GM06990 (cell line): ENCODE measurements at places on chromosomes 5 and 9.

GRCh38 chr9:36847781-36848673, 186.0 kb downstream of the PAX5 start:
- no peak for DNase-seq

GRCh38 chr9:112689161-112689740, 28.7 kb downstream of the INIP start:
- DNase-seq: no peak

GRCh38 chr5:127919006-127919796, 164.4 kb upstream of the SLC12A2 start:
- DNase-seq: no peak

DNA sequence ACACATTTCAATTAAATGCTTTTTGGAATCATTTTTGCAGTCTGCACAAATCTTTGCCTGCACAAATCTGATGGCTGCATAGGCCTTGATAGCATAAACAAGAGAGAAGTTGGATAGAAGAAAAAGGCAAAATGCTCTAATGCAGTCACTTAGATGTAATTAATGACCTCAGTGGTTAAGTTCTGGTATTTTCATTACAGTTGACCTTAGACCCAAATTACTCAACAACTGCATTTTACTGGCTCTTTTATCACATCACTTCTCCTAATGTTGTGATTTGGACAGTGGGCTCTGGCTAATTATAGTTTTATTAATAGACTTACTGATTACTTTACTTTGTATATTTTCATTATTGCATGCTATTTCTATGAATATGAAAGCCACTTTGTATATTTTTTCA, 34.3 kb downstream of the NTRK2 start:
- no peak for DNase-seq

DNA sequence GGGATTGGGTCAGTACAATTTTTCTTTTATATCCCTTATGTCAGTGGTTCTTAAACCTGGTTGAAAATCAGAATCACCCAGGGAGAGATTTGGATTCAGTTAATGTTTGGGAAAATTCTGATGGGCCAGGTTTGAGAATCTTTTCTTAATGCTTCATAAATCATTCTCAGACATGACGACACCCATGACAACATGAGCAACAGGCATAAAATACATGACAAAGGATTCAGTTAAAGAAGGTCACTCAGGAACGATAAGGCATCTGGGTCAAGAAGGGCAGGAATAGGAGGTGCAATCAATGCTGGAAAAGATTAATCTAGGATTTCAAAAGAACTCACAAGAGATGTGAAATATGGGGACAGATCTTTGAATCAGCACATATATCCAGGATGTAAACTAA, 41.8 kb downstream of the ELOVL7 start:
- DNase-seq: no peak

DNA sequence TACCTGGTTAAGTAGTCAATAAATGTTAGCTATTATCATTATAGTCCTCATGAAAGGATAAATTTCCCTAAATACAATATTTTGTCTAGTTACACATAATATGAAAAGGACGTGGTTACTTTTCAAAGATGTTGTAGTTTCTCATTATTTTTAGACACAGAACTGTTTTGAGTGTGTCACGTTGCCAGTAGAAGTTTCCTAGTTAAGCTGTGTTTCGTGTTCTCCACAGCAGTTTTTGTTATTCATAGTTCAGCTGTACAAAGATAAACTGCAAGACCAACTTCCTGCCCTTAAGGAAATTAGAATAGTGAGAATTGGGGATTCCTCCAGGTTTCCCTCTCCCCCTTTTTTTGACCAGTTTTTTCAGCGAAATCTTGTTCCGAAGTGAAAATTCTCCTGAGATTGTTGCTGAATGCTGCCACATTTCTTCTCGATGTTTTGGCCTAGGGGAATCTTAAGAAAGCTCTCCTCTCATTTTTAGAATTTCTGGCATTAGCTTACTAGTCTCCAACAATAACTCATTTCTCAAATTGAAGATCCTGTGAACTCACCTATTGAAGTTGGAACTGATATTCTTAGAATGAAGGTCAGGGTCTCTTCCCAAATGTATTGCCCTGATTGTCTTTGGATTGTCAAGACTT, 176.1 kb downstream of the PAM start:
- DNase-seq: no peak

DNA sequence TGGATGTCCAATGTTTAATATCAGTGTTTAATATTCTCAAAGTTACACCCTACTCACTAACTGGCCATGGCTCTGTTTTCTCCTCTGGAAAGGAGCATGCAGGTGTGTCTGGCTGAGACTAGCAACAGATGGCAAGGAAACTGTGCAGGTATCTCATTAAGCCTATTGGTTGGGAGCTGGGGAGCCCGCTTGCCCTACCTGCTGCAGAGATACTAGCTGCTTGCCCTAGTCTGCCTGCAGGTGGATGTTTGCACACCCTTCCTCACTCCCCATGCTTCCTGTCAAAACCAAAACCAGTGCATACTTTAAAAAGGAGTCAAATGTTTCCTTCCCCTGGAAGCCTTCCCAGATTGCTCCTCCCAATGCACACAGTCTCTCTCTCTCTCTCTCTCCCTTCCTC, 228.3 kb upstream of the RASEF start:
- DNase-seq: no peak

DNA sequence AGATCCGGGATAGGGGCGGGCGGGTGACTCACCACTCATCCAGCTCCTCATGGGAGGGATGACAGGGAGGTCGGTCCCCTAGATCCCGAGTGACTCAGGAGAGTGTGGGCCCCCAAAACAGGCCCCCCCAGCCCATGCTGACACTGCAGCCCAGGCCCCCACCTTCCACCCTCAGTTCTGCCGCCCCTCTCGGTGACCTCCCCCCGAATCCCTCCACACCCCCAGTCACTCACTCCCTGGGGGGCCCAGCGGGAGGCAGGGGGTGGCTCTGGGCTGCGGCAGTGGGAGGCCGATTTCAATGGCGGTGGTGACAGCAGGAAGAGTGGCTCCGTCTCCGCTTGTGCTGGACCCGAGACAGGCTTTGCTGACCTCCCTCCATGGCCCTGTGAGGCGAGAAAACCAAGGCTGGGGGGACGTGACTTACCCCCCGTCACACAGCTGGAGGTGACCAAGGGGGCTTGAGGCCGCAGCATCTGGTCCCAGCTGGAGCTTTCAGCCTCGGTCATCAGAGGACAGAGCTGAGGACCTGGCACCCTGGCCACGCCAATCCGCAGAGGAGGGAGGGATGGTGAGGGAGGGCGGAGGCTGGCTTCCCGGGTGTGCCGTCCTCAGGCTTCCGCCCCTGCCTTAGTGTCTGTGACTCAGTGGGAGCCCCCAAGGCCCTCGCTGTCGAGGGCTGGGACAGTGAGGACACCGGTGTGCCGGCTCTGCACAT, 9.0 kb downstream of the GPSM1 start:
- no peak for DNase-seq

GRCh38 chr5:96209829-96210228, 223.2 kb downstream of the PCSK1 start:
- no peak for DNase-seq

DNA sequence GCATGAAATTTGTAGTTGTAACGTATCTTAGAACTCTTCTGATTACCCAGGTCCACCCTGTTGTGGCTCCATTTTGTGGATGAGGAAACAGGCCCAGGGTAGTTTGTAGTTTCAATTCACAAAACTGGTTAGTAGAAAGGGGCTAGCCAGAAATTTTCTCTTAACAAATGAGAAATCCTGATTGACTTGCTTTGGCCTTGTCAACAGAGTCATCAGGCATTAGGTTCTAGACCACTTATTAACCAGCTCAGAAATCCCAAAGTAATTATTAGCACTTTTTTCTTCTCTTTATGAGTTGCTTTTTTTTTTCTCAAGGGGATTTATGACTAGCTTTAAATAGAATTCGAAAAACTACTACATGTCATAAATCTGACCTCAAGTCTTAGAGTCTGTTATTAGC, 160.2 kb downstream of the SH3GL2 start:
- no peak for DNase-seq

DNA sequence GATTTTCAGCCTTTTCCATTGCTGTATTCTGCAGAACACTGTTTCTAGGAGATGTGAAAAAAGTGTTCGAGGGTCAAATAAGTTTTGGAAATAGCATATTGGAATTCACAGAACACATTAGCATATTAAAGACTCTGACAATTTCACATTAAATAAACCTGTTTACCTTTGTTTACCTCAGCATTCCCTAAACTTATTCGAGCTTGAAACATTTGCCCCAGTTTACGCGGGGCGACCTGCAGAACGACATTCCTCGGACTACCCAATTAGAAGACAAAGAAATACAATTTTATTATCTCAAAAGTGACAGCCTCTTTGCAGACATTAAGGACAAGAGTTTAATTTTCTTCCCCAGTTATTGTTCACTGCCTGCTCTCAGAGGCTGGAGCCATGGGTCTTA, 110.3 kb upstream of the NFIB start:
- DNase-seq: no peak

GRCh38 chr5:162193012-162193411, 125.4 kb downstream of the GABRG2 start:
- DNase-seq: no peak

DNA sequence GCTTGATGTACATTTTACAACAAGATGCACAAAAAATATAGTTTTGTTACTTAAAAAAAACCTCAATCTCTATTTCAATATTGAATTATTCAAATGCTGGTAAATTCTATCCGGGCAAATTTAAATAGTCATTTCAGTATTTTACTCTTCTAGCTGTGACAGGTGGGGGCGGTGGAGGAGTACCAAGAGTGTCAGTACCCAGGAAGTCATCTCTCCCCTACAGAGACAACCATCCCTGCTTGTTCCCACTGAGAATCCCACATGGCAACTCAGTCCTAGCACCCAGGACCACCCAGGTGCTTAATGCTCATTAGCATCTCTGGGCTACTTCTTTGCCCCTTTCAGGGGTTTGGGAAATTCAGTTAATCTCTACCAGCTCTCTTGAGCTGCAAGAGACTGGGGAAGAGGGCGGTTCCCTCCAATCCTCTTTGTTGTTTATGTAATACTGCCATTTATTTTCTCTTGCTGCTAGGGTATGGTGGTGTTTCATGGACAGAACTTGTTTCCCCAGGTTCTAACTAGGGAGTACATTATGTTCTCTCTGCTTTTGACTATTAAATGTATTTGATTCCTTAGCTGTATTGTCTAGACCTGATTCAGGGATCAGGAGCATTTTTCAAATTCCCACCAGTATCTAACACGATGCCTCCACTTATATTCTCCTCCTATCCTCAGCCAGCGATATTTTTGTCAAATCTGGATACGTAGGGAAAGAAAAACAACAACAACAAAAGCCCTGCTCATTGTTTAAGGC, 122.5 kb downstream of the CDH18 start:
- DNase-seq: no peak

DNA sequence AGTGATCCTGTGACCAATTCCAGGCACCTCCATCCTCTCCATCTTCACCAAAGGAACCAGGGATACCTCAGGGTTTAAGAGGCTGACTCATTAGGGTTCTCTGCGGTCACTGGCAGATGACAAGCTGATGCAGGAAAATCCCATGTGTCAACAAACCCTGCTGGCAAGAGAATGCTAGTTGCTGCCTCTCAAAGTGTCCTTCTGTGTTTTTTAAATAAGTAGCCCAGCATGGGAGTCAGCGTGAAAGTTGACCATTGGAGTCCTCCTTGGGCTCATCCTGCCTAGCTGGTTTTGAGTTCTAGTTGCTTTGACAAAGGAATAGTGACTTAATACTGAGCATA, 200.2 kb downstream of the SLIT3 start:
- DNase-seq: no peak

- no peak for DNase-seq
These were observed 2.5 kb upstream of the VCAN start for GRCh38 chr5:83469075-83469474.

DNA sequence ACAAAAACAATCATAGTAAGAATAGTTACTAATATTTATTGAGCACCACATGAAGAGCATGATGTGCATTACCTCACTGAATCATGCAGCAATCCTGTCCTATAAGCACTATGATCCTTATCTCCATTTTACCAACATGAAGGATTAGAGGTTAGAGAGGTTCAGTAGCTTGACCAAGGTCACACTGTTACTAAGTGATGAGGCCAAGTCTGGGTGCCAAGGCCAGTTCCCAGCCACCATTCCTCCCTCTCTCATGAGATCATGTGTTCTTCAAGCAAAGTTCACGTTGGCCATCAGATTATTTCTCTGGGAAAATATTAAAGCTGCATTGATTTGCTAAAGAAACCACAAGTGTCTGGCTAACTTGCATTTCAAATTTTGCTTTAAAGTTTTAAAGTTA, 31.0 kb downstream of the PDE8B start:
- DNase-seq: no peak

DNA sequence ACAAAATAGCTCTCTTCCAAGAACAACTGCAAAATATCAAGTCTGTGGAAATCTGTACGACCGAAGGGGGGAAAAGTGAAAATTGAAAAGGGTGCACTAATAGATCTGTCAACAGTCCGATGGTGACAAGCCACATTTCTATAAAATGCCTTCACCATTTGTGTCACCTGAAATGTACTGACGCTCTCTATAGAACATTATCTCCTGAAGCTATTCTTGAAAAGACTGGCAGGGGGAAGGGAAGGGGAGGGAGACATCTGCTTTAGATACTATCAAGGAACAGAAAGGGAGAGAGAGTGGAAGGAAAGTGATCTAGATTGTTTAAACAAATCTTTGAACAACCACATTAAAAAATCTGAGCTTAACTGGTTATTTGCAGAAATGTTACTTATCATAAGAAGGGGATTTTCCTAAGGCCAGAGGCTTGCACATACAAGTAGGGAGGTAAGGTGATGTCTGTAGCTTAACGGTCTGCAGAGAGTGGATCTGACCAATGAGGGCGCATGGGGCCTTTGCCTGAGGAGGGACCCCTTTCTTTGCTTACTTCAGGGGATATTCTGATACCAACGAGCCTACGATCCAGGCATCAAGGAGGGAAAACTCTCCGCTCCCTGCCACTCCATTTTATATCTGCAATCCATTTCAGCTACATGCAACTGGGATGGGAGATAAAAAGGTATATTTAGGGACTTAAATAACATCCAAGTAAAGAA, 92.1 kb downstream of the CRB2 start:
- DNase-seq: no peak

- DNase-seq: no peak
These were observed 210.2 kb downstream of the FRMD3 start for GRCh38 chr9:83327750-83328622.

GRCh38 chr5:173530547-173530946, 85.9 kb downstream of the BOD1 start:
- DNase-seq: no peak

DNA sequence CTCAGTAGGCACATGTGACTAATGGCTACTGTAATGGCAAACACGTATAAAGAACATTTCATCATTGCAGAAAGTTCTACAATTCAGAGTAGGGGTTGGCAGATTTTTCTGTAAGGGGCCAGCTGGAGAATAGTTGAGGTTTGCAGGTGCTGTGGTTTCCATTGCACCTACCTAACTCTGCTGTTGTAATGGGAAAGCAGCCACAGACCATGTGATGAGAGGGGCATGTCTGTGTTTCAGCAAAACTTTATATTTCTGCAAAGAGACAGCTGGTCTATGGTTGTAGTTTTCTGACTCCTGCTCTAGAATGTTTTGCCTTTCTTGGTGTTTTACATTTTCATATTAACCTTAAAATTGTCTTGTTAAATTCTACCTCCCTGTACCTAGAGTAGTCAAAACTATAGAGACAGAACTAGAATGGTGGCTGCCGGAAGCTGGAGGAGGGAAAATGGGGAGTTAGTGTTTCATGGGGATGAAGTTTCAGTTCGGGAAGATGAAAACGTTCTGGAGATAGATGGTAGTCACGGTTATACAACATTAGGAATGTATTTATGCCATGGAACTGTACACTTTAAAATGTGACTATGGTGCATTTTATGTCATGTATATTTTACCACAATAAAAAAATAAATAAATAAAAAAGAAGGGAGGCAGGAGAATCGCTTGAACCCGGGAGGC, 44.3 kb downstream of the NUP214 start:
- no peak for DNase-seq
